Progenitor cell of endocrine pancreas (in vitro differentiated cells): ENCODE measurements at places on chromosomes 2 and 18.

DNA sequence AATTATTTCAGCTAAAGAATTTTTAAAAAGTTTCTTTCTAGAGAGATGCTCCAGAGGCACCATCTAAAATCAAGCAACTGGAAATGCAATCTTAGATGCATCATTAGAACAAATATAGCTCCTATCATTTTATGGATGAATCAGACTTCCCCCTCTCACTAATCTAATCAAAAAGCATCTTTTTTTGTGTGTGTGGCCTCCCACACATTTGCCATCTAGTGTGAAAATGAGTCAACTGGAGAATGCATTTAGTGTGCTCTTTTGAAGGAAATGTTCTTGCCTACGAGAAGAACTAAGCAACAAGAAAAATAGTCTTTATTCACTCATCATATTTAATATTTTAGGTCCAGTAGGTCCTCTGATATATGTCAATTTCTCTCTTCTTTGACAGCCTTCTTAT lies 39.5 kb upstream of the FIGN start:
- no peak for DNase-seq

DNA sequence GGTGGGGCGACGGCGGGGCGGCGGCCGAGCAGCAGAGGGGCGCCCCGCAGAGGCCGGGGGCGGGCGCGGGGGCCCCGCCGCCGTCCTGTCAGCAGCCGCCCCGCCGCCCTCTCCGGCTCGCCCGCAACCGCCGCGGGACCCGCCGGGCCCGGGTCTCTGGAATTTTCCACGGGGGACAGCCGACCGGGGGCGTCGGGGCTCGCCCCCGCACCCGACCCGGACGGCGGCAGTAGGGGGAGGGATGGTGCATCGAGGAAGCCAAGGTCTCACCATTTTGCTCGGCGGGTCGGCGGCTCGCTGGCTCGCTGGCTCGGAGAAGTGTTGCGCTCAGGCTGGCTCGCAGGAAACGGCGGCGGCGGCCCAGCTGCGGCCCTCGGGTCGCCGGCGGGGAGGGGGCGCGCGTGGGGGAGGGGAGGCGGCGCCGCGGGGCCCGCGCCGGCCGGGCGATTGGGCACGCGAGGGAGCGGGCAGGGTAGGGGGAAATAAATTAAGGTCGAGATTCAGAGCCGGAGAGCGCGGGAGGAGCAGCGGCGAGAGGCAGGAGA lies 405 bp downstream of the PPP3R1 start:
- DNase-seq = peak; percentile 34

DNA sequence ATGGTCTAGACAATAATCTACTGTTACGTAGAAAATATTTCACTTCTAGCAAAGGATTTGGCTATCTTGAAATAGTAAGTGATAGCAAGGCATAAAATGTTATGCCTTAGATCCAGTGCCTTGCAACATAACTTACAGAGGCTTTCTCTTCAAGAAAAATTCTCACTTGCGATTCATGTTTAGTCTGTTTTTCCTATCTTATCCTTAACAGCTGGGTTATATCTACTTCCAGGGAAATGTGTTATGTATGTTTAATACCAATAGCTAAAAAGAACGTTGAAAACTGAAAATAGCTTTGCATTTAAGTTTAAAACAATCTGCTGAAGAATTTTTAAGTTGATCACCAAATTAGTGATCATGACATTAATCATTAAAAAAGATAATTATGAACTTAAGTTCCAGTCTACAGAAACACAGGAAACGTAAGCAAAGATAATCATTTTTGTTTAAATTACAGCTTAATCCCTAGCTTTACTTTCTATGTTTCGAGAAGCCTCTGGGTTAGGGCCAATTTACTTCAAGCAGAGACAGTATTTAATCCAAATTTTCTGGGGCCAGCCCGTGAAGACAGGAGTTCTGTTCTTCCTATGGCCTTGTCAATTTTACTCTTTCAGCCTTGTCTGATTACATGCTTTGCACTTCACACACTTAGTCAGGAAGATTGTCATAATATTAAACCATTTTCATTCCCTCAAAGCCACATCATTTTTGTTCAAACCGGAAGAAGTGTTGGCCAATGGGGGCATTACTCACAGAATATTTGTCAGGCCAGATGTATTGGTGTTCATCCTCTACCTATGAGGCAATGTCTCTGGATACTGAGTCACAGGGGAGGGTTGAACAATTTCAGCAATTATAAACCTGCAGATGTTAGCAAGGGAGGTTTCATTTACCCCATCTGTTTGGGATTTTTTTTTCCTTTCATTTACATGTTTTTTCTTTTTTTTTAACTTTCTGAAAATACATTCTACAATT lies 1132.9 kb upstream of the ZEB2 start:
- DNase-seq = no peak

GRCh38 chr18:74380916-74381315 lies 65.3 kb downstream of the C18orf63 start:
- DNase-seq = no peak

DNA sequence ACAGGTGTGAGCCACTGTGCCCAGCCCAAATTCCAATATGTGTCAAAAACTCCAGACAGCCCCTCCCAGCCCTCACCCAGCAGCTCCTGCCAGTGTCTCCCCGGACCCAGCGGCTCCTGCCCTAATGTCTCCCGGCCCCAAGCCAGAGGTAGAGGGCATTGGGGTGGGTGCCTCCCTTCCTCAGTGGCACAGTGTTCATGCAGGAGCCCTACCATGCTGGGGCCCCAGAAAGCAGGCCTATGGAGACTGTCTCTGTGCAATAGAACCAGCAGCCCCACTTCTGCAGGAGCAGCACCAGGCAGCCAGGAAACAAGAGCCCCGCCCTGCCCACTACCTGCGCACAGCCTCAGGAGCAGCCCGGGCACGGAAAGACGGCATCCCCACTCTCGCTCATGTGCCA lies 70.4 kb downstream of the EIPR1 start:
- no peak for DNase-seq

- no peak for DNase-seq
Measured at GRCh38 chr18:63972002-63972376, 2.1 kb downstream of the SERPINB8 start.

DNA sequence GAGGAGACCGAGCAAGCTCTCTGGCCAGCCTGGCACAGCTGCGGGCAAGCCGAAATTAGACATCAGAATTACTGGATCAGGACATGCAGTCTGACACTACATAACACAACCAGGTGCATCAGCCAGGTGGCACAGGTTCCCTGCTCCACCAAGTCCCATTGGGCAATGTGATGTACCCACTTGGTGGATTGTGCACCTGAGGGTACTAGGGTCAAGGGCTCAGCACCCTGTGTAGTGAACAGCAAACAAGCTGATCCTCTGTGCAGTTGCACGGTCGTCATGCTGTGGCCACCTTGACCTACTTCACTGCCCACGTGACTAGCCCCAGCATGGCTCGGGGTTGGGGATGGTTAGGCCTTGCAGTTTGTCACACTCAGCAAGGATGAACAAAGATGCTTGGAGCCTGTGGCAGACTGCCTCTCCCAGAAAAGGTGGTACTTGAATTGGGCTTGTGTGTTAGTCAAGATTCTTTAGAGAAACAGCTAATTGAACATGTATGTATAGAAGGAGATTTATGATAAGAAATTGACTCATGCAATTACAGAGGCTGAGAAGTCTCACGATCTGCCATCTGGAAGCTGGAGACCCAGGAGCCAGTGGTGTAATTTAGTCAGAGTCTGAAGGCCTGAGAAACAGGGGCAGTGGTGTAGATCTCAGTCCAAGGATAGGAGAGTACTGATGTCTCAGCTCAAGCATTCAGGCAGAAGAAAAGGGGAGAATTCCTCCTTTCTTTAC lies 71.4 kb upstream of the TMEM87B start:
- no peak for DNase-seq

DNA sequence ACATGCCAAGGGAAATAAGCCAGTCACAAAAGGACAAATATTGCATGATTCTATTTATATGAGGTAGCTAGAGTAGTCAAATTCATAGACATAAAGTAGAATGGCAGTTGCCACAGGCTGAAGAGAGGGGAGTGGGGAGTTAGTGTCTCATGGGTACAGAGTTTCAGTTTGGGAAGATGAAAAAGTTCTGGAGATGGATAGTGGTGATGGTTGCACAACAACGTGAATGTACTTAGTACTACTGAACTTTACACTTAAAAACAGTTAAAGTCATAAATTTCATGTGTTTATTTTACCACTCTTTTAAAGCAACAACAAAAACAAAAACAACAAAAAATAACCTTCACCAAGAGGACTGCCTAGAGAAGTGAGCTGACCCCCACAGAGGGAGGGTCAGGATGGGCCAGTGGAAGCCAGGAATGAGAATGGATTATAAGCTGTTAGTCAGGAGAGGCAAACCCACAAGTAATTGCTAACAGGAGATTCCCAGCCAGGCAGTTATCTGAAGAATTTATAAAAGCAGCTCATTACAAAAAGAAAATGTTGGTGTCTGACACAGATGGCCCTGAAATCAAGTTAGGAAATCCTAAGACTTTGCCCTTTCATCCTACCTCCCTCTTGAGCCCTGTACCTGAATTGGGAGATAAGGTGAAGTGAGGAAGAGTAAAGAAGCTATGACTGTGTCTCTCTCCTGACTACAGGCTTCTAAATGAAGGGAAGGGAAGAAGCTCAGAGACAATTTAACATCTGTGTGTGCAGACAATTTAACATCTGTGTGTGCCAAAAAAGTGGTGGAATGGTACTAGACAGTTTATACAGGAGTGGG lies 263.4 kb downstream of the PDE11A start:
- no peak for DNase-seq

- no peak for DNase-seq
Measured at GRCh38 chr2:172540421-172540820, 15.5 kb upstream of the PDK1 start.

DNA sequence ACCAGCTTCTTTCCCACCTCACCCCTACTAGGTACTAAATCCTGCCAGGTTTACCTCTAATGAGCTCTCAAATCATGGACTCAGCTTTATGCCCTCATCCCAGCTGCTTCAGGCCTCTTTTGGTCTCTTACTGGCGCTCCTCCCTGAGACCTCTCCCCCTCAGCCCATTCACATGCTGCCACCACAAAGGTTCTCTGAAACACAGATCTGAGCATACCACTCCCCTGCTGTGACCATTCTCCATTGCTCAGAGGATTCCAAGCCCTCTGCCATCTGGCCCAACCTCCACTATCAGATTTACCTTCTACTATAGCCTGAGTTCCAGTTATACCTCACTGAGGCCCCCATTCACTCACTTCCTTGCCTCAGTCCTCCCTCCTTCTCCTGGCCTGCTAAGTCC lies 174.8 kb downstream of the ANKRD44 start:
- DNase-seq = no peak

- no peak for DNase-seq
Measured at GRCh38 chr2:187319441-187320108, 128.5 kb downstream of the CALCRL start.

- no peak for DNase-seq
Measured at GRCh38 chr2:237631801-237632585, 4.6 kb downstream of the LRRFIP1 start.

DNA sequence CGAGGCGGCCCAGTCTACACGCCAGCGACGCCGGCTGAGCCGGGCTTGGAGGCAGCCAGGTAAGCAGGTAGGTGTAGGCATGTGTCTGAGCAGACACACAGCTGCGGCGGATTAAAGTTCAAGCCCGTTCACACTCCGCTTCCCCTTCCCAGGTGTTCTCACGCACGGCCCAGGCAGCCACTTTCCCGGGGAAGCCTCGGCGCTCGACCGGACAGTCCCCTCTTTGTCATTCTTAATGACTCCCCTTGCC lies 367 bp downstream of the TGFA start:
- no peak for DNase-seq

GRCh38 chr2:138003411-138003810 lies 39.1 kb downstream of the HNMT start:
- DNase-seq = no peak

GRCh38 chr2:236765478-236765877 lies 195.9 kb downstream of the ACKR3 start:
- DNase-seq = no peak
